Fibroblast of the aortic adventitia (primary cell): ENCODE measurements at places on chromosomes 6 and 20. TPM values are rescaled to one million over a fixed set of nuclear protein-coding genes. Genes with fewer than 3 reads are reported as not detected.

- DNase-seq: peak; percentile 65
Measured at GRCh38 chr6:158414851-158415262, 102.6 kb downstream of the TULP4 start.

- DNase-seq: no peak
Measured at GRCh38 chr6:19898141-19898740, 61.1 kb downstream of the ID4 start.

DNA sequence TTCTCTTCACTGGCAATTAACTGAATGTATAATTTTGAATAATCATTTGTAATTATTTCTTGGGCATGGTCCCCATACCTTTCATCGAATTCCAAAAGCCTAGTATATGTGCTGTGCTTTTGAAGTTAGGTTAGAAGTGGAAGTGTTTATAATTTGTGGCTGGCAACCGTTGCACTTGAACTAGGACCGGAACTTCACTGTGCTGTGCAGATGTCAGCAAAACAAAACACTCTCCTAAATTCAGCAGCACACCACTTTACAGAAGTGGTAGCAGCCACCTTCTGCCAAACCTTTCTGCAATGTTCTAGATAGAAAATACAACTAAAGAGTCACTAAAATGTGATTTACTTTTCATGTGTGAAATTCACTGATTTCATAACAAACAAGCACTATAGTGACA lies 111.9 kb downstream of the FAM83B start:
- DNase-seq: no peak

DNA sequence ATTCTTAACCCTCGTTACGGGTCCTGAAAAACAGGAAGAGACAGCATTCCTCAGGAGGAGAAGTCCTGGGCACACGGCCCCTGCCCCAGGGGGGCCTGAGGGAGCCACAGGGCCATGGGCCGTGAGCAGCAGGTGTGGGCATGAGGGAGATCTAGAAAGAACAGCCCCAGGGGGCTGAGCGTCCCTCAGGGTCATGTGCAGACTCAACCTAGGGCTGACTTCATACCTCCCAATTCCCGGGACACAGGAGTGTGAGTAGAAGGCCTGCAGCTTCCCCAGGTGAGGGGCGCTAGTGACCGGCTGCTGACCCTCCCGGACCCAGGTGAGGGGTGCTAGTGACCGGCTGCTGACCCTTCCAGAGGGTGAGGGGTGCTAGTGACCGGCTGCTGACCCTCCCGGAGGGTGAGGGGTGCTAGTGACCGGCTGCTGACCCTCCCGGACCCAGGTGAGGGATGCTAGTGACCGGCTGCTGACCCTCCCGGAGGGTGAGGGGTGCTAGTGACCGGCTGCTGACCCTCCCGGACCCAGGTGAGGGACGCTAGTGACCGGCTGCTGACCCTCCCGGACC lies 35.1 kb downstream of the FRMD1 start:
- DNase-seq: no peak

- no peak for DNase-seq
Measured at GRCh38 chr20:34058831-34059230, 53.2 kb downstream of the EIF2S2 start.

DNA sequence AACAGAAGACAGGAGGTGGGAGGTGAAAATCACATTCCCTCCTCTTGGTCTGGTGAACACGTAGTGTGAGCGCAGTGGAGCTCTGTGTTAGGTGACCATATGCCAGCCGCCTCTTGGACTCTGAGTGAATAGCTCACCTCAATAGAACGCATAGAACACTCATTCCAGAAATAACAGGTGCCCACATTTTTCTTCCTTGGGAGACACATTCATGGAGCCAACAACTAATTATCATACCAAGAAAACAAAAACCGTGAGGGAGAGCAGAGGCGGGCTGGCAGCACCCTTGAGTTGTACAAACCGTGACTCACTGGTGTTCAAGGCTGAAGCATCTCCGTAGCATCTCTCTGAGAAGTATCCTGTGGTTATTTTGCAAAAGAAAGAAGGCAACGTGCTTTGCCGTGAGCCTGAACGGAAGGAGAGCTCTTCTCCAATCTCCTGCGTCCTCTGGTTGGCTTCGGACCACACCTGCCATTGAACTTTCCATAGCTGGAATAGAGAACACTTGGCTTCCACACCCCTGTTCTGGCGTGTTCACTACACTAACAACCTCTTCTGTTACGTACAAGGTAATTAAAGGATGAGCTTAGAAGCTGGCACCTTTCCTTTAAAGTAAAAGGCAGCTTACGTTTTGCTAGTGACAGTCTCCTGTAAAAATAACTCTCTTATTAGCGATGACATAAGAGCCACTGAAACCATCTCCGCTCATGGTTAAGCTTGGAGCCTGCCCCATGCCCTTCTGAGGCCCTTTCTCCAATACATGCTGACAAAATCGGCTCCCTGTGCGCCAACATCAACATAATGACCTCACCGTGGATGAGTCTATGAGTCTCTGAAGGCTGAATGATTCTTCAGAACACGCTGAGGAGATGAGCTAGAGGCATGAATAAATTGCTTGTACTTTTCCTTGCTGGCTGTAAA lies 30.2 kb upstream of the SGK1 start:
- DNase-seq: peak; percentile 93

DNA sequence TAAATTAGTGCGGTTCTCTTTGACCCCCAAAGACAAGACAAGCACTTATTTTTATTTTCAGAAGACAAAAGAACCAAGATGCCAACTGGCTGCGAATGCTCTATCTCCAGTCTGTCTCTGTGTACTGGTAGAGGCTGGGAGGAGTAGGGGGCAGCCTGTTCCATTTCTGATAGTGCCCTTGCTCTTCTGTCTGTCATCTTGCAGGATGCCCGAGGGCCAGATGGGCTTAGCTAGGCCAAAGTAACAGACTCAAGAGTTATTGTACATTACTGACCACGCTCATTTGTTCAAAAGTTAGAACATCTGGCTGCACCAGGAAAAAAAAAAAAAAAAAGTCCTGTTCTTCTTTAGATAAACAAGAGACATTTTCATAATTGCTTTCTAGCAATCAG lies 198.1 kb upstream of the UST start:
- DNase-seq: no peak

DNA sequence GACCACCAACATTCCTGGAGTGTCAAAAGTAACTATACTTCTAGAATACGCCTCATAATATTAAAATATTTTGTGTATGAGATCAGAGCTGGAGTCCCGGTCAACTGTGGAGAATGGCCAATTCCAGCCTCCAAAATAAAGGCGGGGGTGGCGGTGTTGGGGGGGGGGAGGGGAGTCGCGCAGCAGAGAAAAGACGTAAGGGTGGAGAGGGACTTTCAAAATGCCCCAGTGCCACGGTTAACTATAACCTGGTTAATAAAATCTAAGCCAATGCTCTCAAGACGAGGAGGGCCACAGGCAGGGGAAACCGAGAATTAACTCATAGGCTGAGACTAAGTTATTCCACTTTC lies 1.3 kb downstream of the NUP153 start:
- DNase-seq: peak; percentile 77

DNA sequence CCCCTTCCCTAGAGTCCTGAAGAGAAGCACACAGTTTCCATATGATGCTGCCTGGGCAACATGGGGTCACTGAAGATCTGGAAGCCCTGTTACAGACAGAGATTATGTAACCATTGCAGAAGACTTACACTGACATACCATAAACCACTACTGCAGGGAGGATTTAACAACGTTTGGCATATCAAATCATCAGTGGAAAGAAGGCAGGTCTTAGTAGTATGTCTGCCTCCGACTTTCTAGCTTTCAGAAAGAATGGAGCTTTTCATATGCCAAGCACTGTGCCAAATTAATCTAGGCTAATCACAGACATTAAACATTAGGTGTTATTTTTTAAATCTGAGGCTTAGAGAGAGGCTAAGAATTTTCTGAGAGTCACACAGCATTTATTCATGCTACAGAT lies 144.3 kb downstream of the ADGRB3 start:
- DNase-seq: no peak

DNA sequence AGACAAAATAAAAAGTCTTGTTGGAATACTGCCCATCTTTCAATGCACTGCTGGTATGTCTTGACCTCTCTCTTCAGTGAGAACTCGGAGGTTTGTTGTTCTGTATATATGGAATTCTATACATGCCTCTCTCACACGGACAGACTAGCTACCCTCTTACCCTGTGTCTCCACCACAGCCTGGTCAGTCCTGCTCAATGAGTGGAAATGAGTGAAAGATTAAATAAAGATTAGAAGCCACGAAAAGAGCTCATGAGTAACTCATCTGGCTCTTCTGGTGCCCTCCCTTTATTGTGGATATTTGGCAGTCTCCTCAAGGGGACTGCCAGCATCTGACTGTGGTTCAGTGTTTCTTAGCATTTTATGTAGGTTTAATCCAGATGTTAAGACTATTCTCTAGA lies 262.8 kb upstream of the MAP3K7 start:
- no peak for DNase-seq

DNA sequence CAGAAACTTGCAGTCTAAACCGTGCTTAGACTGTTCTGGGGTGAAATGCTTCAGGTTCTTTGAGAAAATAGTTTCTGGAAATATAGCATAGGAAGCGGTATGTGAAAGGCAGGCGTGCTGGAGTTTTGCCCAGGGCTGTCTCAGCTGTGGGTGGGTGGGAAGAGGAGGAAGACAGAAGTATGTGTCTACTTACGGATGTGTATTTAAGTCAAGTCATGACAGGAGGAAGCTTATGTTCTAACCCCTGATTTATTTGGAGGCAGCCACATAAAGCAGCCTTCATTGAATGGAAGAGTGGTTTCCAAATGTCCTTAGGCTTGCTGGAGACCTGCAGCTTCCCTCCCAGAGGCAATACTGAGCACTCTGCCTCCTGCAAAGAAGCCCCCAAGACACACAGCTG lies 345.8 kb upstream of the PRND start:
- DNase-seq: peak; percentile 11

DNA sequence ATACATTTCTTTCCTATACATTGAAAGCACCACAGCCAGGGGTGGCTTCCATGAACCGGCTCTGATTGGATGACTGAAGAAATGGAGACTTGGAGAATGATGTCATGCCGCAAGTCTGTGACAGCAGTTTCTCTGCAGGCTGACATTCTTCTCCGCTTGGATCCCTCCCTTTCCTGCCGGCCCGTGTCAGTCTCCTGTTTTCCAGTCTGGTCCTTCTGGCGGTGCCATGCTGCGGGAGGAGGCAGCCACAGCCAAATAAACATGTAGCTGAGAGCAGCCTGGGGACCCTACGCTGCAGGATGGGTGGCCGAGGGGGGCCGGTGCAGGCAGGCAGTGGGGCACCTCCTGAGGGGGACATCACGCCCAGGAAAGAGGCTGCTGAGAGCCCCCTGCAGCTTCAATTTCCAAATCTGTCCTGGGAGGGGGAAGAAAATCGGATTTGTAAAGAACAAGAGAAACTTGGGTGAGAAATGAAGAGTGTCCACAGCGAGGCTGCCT lies 178.0 kb downstream of the TAF4 start:
- DNase-seq: no peak

GRCh38 chr6:56664029-56664428 lies 21.3 kb upstream of the DST start:
- no peak for DNase-seq

GRCh38 chr6:43013843-43014433 lies at the start of the genes KLHDC3 and MEA1:
Gene KLHDC3, plus strand, starts transcription at chr6:43014249. Its CDS starts 2,944 bp downstream, at chr6:43017193.
Gene MEA1, minus strand, starts transcription at chr6:43013946. Its CDS starts 133 bp downstream, at chr6:43013813.
- peak; percentile 100 for DNase-seq

DNA sequence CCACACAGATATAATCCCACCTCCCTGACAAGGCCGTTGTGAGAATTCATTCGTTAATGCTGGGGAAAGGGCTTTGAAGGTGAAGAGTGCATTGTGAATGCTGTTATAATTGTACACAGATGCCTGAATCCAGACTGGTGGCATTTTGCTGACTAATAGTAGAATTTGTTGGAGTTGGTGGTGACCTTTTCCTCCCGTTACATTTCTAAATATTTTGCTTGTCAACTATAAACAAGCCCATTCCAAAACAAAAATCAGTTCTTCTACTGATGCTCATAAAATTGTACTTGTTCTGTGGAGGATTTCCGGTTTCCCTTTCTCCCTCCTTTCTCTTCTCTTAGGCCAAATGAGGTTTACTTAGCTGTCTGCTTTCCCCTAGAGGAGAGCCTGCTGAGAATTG lies 253.1 kb upstream of the SUPT3H start:
- DNase-seq: no peak

- DNase-seq: no peak
Measured at GRCh38 chr20:46756419-46756818, 47.0 kb downstream of the SLC2A10 start.

GRCh38 chr20:1832634-1833033 lies 62.6 kb upstream of the SIRPA start:
- no peak for DNase-seq

DNA sequence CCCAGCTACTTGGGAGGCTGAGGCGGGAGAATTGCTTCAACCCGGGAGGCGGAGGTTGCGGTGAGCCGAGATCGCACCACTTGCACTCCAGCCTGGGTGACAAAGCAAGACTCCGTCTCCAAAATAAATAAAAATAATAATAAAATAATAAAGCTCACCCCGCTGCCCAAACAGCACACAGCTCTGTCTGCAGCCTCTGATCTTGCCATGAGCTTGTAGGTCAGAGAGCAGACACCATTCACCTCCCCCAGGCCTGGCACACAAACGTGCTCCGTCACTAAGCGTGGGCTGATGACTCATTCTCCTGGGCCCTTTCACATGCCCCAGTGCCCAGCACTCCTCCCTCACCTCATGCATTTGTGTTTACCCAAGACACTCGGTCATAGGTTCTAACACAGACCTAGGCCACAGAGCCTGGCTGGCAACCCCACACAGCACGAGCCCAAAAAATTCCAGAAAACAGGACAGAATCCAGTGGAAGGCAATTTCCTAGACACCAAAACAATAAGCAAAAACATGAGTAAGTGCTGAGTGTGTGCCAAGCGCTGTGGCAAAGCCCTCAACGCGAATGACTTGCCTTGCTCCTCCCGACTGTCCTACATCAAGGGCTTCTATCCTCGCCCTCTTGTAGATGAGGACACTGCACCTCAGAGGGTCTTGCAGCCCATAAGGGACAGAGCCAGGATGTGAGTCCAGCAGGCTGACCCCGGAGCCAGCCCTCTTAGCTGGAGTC lies 18.0 kb downstream of the ATP9A start:
- peak; percentile 92 for DNase-seq

DNA sequence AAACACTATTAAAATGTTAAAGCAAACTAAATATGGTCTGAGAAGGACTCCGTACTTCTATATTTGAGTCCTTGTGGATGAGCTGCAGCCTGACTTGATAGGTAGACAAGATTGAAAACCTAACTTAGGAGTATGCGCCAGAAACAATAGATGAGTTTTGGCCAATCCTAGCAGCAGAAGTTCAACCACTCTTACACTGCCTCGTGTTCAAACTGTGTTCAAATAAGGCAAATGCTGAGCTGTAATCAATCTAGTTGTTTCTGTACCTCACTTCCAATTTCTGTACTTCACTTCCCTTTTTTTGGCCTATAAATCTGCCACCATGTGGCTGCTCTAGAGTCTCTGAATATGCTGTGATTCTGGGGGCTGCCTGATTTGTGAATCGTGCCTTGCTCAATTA lies 13.2 kb upstream of the SERINC1 start:
- no peak for DNase-seq

- DNase-seq: no peak
Measured at GRCh38 chr6:25472306-25472705, 179.7 kb upstream of the SCGN start.

GRCh38 chr20:10338426-10339180 lies 95.4 kb downstream of the MKKS start:
- DNase-seq: no peak

The HLA-DRA gene
- total RNA-seq: 0.45 TPM in 1 of 2 replicates, not detected in the other

The SDCBP2 gene
- total RNA-seq: 1.4 and 2.3 TPM in 2 replicates

The DEFB132 gene
- not detected in 2 replicates for total RNA-seq

The SEMG1 gene
- not detected in 2 replicates for total RNA-seq

The GTSF1L gene
- not detected in 2 replicates for total RNA-seq

The SCGN gene
- not detected in 2 replicates for total RNA-seq

The CYP21A2 gene
- 0.09 and 1.3 TPM in 2 replicates for total RNA-seq

The CYP39A1 gene
- total RNA-seq: 0.63 and 4.7 TPM in 2 replicates

The DSN1 gene
- total RNA-seq: 10.2 and 40.4 TPM in 2 replicates

The ZBTB12 gene
- total RNA-seq: 3.3 and 3.8 TPM in 2 replicates

The OOEP gene
- not detected in 2 replicates for total RNA-seq

The RIMS4 gene
- total RNA-seq: 0.27 and 0.41 TPM in 2 replicates
